Naive thymus-derived CD4-positive, alpha-beta T cell (primary cell): ENCODE measurements at places on chromosomes 5 and 9. TPM values are rescaled to one million over a fixed set of nuclear protein-coding genes. Genes with fewer than 3 reads are reported as not detected.

- no peak overlapping the region for H3K4me3 ChIP-seq
- H3K4me1 ChIP-seq, result no peaks in the 10 kb centered on the region
- no peaks in the 10 kb centered on the region for H3K27me3 ChIP-seq
- H3K27ac ChIP-seq, result no peak overlapping the region
Measured at GRCh38 chr5:171598641-171599152, 179.2 kb downstream of the FGF18 start.

DNA sequence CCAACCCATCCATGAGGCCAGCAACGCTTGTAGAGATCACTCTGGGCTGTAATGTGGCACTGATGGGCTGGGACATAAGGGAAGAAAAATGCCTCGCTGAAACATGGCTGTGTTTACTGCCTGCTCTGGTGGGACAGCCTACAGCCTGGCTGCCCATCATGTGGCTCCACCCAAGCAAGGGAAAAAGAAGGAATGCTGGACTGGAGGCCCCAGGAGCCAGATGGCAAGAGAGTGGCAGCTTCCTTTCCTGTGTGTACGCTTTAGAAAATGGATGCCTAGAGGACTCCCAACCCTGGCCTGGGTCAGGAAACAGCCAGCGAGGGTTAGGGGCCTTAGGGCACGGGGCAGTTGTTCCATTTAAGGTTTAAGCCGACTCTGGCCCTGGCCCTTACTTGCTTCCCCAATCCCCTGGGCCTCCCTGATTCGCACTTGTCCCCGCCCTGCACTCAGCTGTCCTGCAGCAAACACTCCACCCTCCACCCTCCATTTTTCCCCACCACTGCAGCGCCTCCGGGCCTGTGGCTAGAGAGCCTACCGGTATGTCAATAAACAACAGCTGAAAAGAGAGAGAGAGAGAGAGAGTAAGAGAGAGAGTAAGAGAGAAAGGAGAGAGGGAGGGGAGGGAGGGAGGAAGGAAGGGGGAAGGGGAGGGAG is 819.4 kb downstream of the SEMA5A start:
- H3K36me3 ChIP-seq, result no peaks in the 10 kb centered on the region
- no peaks in the 10 kb centered on the region for H3K27me3 ChIP-seq
- H3K4me3 ChIP-seq, result no peak overlapping the region
- H3K27ac ChIP-seq, result no peak overlapping the region
- no peak for DNase-seq

The FOXD4L5 gene
- not detected for polyA plus RNA-seq

DNA sequence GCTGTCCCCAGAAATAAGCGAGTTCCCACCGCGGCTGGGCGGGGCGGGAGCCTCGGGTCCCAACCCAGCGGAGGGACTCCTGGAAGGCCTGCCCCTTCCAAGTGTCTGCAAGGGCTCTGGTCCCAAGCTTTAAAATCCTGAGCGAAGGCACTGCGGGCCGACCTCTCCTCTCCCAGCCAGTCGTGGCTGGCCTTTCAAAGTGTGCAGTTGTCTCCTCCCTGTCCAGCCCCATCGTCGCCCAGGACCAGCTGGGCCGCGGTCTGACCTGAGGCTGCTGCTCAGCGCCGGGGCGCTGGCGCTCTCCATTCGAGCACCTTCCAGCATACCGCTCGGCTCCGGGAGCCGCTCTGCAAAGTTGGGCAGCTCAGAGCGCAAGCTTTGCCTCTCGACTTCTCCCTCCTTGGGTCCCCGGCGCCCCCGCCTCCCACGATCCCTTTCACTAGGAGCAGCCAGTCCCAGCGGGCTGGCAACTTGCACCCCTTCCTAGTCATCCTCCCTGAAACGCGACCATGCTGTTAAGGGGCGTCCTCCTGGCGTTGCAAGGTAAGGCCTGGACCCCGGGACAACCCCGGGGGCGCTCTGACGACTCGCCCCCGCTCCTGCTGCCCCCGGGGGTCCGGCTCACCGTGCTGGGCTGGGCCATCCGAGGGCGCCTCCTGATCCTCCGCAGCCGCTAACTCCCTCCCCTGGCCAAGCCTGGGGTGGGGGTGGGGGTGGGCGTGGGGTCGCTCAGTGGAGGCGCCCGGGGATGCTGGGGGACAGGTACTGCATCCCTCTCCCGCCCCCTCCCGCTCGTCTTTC is at the start of gene MAMDC2:
Gene MAMDC2, plus strand, starts transcription at position 160 of the 801 bp plus-strand sequence. Its CDS starts 350 bp downstream, at position 510.
- no peak for DNase-seq
- H3K27ac ChIP-seq, result no peak within 1 kb of the TSS
- H3K27me3 ChIP-seq, result no peaks in the 10 kb centered on the region
- no peaks in the 10 kb centered on the region for H3K36me3 ChIP-seq
- H3K4me3 ChIP-seq, result no peak within 1 kb of the TSS

DNA sequence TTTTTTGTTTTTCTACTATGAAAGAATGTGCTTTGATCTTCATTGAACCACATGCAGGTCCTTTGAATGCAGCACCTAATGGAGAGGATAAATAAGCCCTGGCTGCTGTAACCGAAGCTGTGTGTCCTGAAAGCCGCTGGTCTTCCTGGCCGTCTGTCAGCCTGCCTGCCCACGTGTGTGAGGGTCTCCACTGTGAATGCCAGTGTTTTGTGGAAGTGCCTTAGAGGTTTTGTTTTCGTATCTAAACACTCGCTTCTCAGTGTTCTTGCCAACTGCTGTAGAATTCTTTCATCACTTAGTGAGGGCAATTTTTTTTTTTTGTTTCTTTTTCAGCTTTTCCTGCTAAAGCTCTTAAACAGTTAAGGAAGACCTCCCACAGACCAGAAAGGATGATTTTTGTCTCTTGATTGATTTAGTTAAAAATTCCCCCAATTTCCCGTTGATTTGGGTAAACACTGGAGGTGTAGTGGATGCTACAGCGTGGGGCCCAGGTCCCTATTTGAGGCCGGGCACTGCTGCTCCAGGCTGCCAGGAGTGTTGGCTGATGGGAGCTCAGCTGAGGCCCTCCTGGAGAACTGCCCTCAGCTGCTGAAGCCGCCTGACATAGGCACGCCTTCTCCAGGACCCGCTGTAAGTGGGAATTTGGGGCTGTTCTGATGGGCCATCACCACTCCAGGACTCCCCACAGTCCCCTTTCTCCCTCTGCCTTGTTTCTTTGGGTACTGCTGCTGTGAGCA is 29.2 kb upstream of the PTCH1 start:
- no peaks in the 10 kb centered on the region for H3K36me3 ChIP-seq
- no peak overlapping the region for H3K4me3 ChIP-seq
- H3K4me1 ChIP-seq, result no peaks in the 10 kb centered on the region
- H3K27me3 ChIP-seq, result no peaks in the 10 kb centered on the region

The SPINK7 gene
- not detected for polyA plus RNA-seq

The FGF18 gene
- polyA plus RNA-seq, result not detected

DNA sequence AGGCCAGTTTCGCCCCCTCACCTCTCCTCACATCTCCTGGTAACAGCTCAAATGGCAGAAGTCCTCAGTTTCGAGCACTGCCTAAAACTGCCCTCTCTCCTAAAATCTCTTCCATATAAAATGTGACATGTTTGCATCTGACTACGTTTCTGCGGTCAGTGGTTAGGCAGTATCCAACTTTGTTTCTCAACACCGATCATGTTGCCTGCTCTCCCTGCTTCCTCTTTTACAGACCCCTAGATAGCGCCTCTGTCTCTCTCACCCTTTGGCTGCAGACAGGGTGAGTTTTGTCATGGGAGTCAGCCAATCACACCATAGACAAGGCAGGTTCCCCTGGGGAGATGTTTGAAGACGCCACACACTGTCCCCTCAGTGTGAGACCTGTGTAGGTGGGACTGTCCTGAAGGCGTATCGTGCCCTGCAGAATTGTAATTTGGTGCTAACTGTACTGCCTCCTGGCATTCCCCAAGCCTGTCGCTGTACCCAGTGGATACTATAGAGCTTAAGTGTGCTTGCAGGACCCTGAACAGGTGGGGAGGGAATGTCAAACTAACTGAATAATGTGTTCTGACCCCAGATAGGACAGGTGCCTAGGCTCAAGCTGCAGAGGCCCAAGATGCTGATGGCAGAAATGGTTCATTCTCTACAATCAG is 1.1 kb downstream of the HEXB start:
- no peaks in the 10 kb centered on the region for H3K36me3 ChIP-seq
- H3K4me3 ChIP-seq, result peak overlapping the region; percentile 86
- H3K27me3 ChIP-seq, result no peaks in the 10 kb centered on the region
- H3K27ac ChIP-seq, result peak overlapping the region; percentile 78

DNA sequence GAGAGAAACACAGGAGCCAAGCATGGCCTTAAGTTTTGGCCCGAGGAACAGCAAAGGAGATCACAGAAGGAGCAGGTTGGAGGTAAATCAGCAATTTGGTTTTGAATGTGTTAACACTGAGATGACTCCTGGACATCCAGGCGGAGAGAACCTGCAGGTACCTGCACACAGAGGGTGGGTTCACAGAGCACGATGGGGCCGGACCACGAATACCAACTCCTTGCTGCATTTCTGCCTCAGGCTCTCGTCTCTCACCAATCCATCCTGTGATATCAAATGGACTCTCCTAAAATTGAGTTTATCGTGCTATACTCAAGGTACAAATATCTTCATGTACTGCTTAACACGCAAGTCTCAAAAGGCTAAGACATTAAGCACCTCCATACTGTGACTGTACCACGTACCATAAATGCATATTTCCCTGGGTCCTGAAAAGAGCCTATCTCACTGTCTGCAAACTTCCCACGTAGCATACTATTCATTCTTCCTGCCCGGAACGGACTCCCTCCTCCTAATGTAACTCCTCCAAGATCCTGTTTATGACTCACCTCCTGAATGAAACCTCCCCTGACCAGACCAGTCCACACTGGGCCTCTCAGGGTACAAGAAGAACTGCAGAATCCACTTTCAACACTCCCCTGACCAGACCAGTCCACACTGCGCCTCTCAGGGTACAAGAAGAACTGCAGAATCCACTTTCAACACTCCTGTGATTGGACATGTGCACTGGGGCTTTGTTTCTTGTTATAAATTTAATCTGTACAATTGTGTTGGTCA is 380.8 kb upstream of the RFX3 start:
- no peaks in the 10 kb centered on the region for H3K36me3 ChIP-seq
- no peak for DNase-seq
- no peak overlapping the region for H3K4me3 ChIP-seq
- no peak overlapping the region for H3K27ac ChIP-seq
- no peaks in the 10 kb centered on the region for H3K4me1 ChIP-seq
- H3K27me3 ChIP-seq, result no peaks in the 10 kb centered on the region

GRCh38 chr9:10387282-10387681 is 225.5 kb downstream of the PTPRD start:
- H3K4me3 ChIP-seq, result no peak overlapping the region
- DNase-seq, result no peak
- no peaks in the 10 kb centered on the region for H3K27me3 ChIP-seq
- H3K27ac ChIP-seq, result no peak overlapping the region

The IL9 gene
- polyA plus RNA-seq, result not detected

- H3K4me1 ChIP-seq, result peaks cover 4% of the 10 kb centered on the region
- DNase-seq, result no peak
- no peaks in the 10 kb centered on the region for H3K36me3 ChIP-seq
Measured at GRCh38 chr5:14603141-14603540, 21.5 kb downstream of the OTULINL start.

- H3K27ac ChIP-seq, result no peak overlapping the region
- H3K36me3 ChIP-seq, result no peaks in the 10 kb centered on the region
- no peak for DNase-seq
- no peaks in the 10 kb centered on the region for H3K27me3 ChIP-seq
Measured at GRCh38 chr9:115938479-115938878, 215.1 kb upstream of the PAPPA start.

DNA sequence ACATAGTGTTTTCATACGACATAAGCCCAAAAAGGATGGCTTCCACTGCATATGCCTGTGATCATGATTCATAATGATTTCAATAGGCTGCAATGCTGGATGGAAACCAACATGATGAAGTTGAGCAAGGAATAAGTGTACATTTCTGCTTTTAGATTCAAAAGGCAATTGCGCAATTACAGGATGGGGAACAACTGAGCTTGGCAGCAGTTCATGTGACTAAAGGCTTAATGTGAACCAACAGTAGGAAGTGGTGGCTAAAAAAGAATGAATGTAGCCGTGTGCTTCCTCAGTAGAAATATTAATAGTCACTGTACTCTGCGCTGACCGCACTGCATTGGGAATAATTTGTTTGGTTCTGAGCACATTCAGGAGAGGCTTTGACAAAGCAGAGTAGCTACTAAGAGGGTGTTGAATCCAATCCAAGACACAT is 51.2 kb downstream of the SLC1A3 start:
- H3K4me3 ChIP-seq, result no peak overlapping the region
- no peaks in the 10 kb centered on the region for H3K27me3 ChIP-seq
- no peaks in the 10 kb centered on the region for H3K4me1 ChIP-seq
- H3K36me3 ChIP-seq, result no peaks in the 10 kb centered on the region
